Stimulated activated CD4-positive, alpha-beta T cell treated with anti-CD3 and anti-CD28 coated beads, Interleukin-15, amount 100 ng/mL, for 48 hours (primary cell): ENCODE measurements at places on chromosomes 4 and X.

- no peak for DNase-seq
Observed at GRCh38 chr4:42608551-42608950, 48.4 kb downstream of the ATP8A1 start.

GRCh38 chr4:104032896-104033295 lies 313.1 kb upstream of the TACR3 start:
- no peak for DNase-seq

GRCh38 chr4:147994491-147995385 lies 262.9 kb downstream of the ARHGAP10 start:
- no peak for DNase-seq

- DNase-seq: no peak
Observed at GRCh38 chr4:81883530-81884450, 412.1 kb upstream of the RASGEF1B start.

DNA sequence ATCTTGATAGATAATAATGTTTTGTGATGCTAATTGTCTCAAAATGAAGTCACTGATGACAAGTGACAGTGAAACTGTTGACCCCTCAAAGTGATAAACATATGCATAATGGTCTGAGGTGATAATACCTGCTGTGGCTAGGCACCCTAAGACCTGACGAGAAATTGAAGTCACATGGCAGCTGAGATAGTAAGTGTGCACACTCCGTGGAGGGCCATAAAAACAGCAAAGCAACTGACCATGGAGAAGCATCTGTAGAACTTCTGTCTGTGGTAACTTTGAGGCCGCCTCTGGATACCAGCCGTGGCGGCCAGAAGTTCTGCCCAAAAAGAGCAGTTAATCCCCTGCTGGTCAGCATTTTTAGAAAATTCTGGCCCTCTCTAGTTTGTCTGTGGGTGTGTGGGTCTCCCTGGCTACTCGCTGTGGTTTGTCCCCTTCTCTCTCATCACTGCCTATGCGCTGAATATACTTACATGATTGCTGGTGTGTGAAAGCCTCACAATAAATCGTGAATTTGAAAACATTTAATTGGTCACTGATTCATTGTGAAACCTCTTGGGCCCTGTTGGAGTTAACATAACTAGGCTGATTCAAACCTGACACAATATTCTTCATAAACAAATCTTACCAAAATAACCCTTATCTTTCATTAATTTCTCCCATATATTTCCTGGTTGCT lies 50.6 kb downstream of the CCDC149 start:
- no peak for DNase-seq

DNA sequence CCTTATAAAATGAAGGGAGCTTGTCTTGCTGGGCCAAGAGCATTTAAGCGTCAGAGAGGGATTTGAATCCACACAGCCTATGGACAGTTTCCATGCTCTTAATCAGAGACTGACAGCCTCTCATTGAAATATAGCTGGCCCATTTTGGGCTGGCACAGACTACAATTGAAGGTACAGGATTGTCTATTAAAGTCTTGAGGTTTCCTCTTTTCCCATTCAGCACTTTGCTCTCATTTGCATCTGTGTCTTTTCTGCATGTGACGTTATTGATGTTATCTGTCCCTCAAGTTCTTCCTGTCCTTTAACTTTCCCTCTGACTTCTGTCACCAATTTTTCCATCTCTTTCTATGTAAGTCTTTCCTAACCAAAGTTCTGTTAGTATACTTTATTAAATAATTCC lies 133.3 kb upstream of the SFRP2 start:
- DNase-seq: no peak

GRCh38 chr4:140887467-140887866 lies 131.3 kb upstream of the TBC1D9 start:
- DNase-seq: no peak

- DNase-seq: no peak
Observed at GRCh38 chr4:24703298-24703697, 92.1 kb upstream of the SOD3 start.

GRCh38 chr4:152927737-152928136 lies 8.4 kb upstream of the FHDC1 start:
- DNase-seq: no peak

DNA sequence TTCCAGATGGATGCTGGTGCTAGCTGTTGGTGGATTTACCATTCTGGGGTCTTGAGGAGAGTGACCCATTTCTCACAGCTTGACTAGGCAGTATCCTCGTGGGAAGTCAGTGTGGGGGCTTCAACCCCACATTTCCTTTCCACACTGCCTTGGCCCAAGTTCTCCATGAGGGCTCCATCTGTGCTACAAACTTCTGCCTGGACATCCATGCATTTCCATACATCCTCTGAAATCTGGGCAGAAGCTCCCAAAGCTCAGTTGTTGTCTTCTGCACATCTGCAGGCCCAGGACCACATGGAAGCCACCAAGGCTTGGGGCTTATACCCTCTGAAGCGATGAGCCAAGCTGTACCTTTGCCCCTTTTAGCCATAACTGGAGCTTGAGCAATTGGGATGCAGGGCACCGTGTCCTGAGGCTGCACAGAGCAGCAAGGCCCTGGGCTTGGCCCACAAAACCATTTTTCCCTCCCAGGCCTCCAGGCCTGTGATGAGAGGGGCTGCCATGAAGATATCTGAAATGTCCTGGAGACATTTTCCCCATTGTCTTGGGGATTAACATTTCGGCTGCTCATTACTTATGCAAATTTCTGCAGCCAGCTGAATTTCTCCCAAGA lies 248.7 kb upstream of the ANKRD50 start:
- no peak for DNase-seq

DNA sequence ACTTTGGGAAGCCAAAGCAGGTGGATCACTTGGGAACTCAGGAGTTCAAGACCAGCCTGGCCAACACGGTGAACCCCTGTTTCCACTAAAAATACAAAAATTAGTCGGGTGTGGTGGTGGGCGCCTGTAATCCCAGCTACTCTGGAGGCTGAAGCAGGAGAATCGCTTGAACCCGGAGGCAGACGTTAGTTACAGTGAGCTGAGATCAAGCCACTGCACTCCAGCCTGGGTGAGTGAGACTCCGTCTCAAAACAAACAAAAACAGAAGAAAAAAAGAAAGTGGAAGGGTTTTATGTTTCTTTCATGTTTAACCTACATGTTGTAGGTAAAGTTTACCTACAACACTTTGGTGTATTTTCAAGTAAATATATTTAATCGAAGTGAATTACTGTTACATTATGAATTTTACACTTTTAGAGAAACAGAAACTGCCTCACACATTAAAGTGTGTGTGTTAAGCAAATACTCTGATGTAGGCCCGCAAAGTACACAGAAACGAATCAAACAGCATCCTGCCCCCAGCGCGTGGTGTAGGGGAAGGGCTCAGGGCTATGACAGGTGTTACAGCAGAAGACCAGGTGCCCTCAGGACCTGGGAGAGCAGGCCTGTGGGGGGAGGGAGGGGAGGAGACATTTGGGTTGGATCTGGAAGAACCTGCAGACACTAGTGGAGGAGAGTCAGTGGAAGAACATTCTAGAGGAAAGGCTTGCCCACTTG lies 39.0 kb downstream of the PTTG2 start:
- DNase-seq: no peak

DNA sequence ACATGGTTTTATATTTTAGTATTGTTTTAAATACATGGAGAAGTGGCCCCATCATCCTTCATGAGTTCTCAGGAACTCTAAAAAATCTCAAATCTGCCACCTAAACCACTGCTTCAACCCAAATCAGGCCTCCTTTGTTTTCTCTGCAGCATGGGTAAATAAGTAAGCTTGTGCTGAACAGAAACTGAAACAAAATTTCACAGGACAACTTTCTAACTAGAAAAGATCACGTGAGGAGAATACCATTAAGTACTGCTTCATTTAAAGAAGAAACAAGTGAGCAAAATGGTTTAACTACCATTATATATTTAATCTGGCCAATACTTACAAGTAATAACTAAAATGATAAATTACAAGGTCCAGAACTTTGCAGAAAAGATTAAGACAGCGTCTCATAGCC lies 2.5 kb downstream of the ARAP2 start:
- no peak for DNase-seq

DNA sequence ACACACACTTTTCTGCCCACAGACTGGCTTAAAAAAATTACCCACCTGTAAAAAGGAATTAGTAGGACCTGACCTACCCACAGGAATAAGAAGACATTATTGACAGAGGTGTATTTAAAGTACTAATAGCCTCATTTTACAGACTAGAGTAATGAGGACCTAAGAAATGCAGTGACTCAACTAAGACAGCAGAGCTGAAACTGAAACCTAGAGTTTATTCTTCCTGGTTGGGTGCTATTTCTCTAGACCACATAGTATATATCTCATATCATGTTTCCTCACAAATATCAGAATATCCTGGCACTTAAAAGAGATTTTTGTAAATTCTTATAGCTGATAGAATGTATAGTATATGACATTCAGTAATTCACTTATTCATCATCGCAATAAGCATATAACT lies 435.0 kb downstream of the MAGEE1 start:
- DNase-seq: no peak

GRCh38 chr4:57044996-57045395 lies 65.2 kb downstream of the IGFBP7 start:
- DNase-seq: no peak

GRCh38 chr4:168674077-168674747 lies 177.4 kb downstream of the PALLD start:
- DNase-seq: no peak

DNA sequence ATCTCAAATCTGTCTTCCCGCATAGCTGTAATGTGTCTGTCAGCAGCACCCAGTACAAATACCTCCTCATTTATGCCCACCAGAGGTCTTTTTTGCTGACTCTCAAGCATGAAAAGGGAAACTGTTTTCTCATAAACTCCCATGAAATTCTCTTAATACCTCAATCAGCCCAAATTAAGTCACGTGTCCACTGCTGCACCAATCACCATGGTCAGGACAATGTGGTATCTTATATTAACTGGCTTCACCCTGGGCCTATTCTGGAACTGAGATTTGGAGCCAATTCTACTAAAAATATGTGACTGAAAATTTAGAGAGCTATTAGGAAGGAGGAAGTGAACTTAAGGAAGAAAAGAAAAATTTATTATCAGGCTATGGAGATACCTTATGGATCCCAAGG lies 58.4 kb downstream of the IL21 start:
- no peak for DNase-seq

GRCh38 chrX:10176121-10177003 lies 19.6 kb downstream of the CLCN4 start:
- no peak for DNase-seq

- DNase-seq: no peak
Observed at GRCh38 chr4:169266081-169266480, 4.7 kb downstream of the SH3RF1 start.

- DNase-seq: no peak
Observed at GRCh38 chr4:145891958-145892357, 46.7 kb downstream of the ZNF827 start.

- DNase-seq: no peak
Observed at GRCh38 chr4:41683326-41683725, 65.2 kb downstream of the PHOX2B start.

GRCh38 chr4:18722748-18723191 lies 701.2 kb upstream of the LCORL start:
- no peak for DNase-seq

- DNase-seq: no peak
Observed at GRCh38 chr4:156201050-156201449, 247.4 kb upstream of the CTSO start.

- no peak for DNase-seq
Observed at GRCh38 chr4:157575339-157575738, 354.8 kb downstream of the GRIA2 start.

DNA sequence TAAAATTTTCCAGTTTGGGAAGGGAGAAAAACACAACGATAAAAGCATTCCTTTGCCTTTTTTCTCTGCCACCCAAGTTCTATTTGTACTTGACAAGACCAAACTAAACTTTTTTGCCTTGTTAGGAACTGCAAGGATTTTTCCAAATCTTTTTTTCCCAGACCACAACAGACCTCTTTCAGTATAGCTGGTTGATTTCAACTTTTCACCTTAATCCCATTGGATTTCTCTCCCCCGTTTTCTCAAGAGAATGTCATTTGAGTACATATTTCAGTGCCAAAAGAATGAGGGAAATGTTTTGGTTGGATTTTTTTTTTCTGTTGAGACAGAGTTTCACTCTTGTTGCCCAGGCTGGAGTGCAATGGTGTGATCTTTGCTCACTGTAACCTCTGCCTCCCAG lies 18.5 kb upstream of the SGMS2 start:
- DNase-seq: no peak

GRCh38 chrX:115333446-115333845 lies 43.9 kb downstream of the LUZP4 start:
- no peak for DNase-seq

DNA sequence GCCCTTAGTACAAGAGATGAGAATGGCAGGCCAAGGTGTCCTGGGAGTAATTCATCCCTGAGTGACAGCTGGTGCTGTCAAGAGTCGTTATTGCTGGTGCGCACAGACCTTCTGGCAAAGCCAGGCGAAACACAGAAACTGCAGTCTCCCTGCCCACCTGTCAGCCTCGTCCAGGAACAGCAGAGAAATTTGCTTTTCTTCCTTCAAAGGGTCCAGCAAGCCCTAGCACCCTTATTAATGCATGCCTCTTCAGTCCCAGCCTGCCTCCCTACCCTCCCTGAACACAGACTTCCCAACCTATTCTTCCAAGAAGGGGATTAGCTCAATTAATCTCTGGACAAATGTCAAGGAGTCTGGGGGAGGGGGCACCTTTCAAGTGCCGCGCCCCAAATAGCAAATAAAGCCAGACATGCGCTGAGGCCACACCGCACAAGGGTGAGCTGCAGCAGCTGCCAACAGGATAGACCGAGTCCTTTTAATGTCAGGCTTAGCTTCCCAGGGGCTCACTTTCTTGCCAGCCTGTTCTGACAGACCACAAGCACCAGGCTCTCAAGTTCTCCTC lies 250.7 kb upstream of the RASGEF1B start:
- DNase-seq: no peak

- no peak for DNase-seq
Observed at GRCh38 chr4:121977251-121978171, 25.7 kb upstream of the TRPC3 start.

DNA sequence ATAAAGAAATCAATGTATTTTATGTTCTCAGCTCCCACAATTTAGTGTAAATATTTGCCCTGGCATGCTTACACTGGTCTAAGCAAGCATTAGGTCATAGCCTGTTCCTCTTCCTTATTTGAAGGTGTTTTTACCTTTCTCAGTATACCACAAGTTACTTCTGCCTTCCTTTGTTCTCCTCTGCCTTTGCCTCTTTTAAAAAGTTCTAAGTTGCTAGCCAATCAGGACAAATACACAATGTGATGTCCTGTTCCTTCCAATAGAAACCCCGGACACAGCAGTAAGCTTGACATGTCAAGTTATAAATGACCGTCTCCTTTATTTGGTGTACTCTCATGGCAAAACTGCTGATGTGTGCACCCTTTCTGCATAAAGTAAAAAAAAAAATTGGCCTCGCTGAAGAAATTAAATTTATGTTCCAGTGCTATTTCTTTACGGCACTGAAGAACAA lies 49.4 kb downstream of the UGT2B10 start:
- no peak for DNase-seq

- no peak for DNase-seq
Observed at GRCh38 chr4:39228377-39228776, 46.0 kb downstream of the WDR19 start.

DNA sequence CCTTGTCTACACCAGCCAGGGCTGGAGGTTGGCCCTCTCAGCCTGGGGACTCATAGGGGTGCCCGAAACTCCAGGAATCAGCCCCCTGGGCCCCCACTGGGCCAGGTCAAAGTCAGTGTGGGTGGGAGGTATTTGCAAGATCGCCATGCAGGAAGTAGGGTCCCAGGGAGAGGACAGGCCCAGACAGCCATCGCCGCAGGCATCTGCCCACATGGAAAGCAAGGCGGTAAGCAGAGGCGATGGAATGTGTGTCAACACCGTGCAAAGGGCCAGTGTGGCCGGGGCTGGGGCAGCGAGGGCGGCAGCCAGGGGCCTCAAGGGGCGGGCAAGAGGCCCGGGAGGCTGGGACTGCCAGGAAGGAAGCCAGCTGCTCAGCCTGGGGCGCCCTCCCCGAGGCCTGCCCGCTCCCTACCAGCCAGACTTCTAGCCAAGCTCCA lies 19.3 kb upstream of the DUSP9 start:
- DNase-seq: no peak
